Activated B cell treated with CpG ODN at 0.5 μM for 24 hours (primary cell): ENCODE measurements at places on chromosomes 1 and 21. TPM values are rescaled to one million over a fixed set of nuclear protein-coding genes. Genes with fewer than 3 reads are reported as not detected.

Gene TRIM58
- total RNA-seq: 0.39 and 0.49 TPM in 2 replicates

Gene PPFIA4
- total RNA-seq: 0.12 and 0.29 TPM in 2 replicates

Gene PIGM
- 4.5 and 5.3 TPM in 2 replicates for total RNA-seq

Gene SDF4
- total RNA-seq: 94.4 and 97.9 TPM in 2 replicates

Gene DNASE2B
- total RNA-seq: not detected in 2 replicates

Gene GABRD
- not detected in 2 replicates for total RNA-seq

- no peak overlapping the region for H3K27ac ChIP-seq
- no peak overlapping the region for H3K4me3 ChIP-seq
- peaks cover 4% of the 10 kb centered on the region for H3K27me3 ChIP-seq
- H3K4me1 ChIP-seq: no peaks in the 10 kb centered on the region
These were observed 35.2 kb upstream of the KCNJ15 start for GRCh38 chr21:38221594-38221993.

DNA sequence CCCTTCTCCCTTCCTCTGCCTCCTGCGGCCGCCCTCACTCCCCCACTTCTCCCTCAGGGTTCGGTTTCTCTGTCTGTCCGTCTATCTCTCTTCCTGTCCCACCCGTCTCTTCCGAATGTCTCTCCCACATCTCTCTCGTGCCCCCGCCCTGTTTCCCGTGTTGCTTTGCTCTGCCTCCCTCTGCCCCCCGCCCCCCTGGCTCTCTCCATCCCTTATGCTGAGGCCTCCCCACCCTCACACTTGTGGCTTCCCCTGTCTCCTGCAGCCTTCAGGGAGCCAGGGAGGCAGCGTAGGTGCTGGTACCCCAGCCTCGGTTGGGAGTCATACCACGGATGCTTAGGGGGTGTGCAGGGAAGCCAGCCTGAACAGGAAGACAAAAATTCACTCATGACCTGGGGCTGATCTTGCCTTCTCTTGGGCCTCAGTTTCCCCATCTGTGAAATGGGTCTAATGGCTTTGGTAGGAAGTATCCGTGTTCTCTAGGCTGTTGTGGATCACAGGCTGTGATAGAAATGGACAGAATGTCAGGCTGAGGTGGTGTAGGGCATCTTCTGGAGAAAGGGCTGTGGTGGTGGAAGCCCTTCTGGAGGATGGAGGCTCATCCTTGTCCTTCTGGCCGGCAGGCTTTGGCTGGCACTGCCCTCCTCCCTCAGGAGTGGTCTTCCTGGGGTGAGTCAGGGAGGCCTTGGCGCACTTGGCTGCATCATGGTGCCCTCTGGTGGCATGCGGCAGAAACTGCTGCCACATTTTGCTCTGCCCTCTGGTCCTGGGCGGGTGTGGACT lies 55.5 kb downstream of the FOXO6 start:
- H3K4me1 ChIP-seq: no peaks in the 10 kb centered on the region
- peaks cover 14% of the 10 kb centered on the region for H3K27me3 ChIP-seq
- no peak overlapping the region for H3K27ac ChIP-seq
- no peaks in the 10 kb centered on the region for H3K36me3 ChIP-seq

DNA sequence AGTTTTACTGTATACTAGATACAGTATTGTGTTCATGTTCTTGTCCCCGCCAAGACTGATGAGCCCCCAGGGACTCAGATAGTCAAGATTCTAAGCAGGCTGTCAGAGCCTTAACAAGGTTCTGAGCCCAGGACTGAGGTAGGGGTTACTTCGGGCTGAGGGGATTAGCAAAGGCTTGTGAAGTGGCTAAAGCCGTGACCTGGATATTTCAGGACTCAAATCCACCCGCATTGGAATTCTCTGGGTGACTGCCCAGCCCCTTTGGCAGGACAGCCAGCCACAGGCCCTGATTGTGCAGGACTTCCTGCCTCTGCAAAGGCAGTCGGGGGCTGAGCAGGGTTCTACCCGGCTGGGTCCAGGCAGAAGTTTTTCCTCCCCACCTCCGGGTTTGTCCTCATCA lies at the start of gene PLA2G5:
TSS of gene PLA2G5 (plus strand) at position 321 of the 400 bp plus-strand sequence. CDS start 14,637 bp downstream, outside the sequence.
- no peaks in the 10 kb centered on the region for H3K36me3 ChIP-seq
- no peak for DNase-seq
- H3K27ac ChIP-seq: no peak within 1 kb of the TSS
- peaks cover 2% of the 10 kb centered on the region for H3K27me3 ChIP-seq
- peaks cover 33% of the 10 kb centered on the region for H3K4me1 ChIP-seq
- H3K4me3 ChIP-seq: no peak within 1 kb of the TSS

DNA sequence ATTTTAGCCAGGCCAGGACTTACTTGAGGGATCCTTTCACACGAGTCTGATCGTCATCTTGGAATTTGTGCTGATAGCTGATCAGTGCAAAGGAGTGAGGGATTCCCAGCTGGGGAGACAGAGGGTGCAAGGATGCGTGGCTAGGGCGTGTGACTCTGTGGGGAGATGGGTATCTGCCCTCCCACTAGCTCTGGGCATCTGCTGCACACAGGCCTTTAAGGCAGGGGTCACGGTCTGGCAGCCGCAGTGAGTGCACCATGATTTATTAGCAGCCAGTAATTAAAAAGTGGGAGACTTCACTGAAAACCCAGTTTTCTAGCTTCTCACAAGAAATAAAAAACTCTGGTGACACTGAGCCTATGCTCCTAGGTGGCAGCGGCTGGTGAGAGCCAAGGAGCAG lies 20.4 kb downstream of the THAP3 start:
- H3K27ac ChIP-seq: no peak overlapping the region
- H3K4me1 ChIP-seq: peaks cover 2% of the 10 kb centered on the region
- no peak for DNase-seq
- H3K4me3 ChIP-seq: no peak overlapping the region

- H3K4me1 ChIP-seq: no peaks in the 10 kb centered on the region
- no peaks in the 10 kb centered on the region for H3K36me3 ChIP-seq
- H3K27me3 ChIP-seq: peaks cover 2% of the 10 kb centered on the region
- H3K27ac ChIP-seq: no peak overlapping the region
- no peak for DNase-seq
- no peak overlapping the region for H3K4me3 ChIP-seq
These were observed 15.7 kb upstream of the EDEM3 start for GRCh38 chr1:184770181-184770979.

- H3K27me3 ChIP-seq: no peaks in the 10 kb centered on the region
- H3K4me1 ChIP-seq: peaks cover 10% of the 10 kb centered on the region
- no peak overlapping the region for H3K4me3 ChIP-seq
- H3K36me3 ChIP-seq: peaks cover 35% of the 10 kb centered on the region
These were observed 27.7 kb upstream of the MAGOH start for GRCh38 chr1:53266038-53266437.

- H3K27ac ChIP-seq: no peak overlapping the region
- H3K4me1 ChIP-seq: no peaks in the 10 kb centered on the region
- no peak for DNase-seq
- no peaks in the 10 kb centered on the region for H3K36me3 ChIP-seq
- H3K4me3 ChIP-seq: no peak overlapping the region
- no peaks in the 10 kb centered on the region for H3K27me3 ChIP-seq
These were observed 14.4 kb downstream of the CLDN14 start for GRCh38 chr21:36465478-36465877.

DNA sequence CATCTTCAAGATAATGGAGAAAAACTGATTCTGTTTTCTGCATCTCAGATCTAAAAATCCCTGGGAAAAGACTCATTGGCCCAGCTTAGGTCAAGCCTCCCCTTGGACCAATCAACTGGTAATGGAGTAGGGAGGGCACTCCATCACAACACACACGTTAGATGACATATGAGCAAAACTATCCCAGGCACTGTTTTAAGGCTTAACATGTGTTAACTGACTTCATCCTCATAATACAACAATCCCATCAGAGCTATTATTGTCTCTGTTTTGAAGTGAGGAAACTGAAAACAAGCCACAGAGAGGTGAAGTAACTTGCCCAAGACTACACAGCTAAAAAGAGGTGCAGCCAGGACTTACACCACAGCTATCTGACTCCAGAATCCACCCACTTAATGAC lies 14.7 kb upstream of the CITED4 start:
- H3K4me1 ChIP-seq: peaks cover 4% of the 10 kb centered on the region
- H3K27me3 ChIP-seq: peaks cover 20% of the 10 kb centered on the region
- H3K36me3 ChIP-seq: no peaks in the 10 kb centered on the region
- H3K4me3 ChIP-seq: no peak overlapping the region
- no peak overlapping the region for H3K27ac ChIP-seq

- DNase-seq: no peak
- H3K36me3 ChIP-seq: no peaks in the 10 kb centered on the region
- no peak overlapping the region for H3K27ac ChIP-seq
- H3K4me3 ChIP-seq: no peak overlapping the region
- peaks cover 22% of the 10 kb centered on the region for H3K27me3 ChIP-seq
These were observed 17.7 kb upstream of the PLXNA2 start for GRCh38 chr1:208261874-208262273.

DNA sequence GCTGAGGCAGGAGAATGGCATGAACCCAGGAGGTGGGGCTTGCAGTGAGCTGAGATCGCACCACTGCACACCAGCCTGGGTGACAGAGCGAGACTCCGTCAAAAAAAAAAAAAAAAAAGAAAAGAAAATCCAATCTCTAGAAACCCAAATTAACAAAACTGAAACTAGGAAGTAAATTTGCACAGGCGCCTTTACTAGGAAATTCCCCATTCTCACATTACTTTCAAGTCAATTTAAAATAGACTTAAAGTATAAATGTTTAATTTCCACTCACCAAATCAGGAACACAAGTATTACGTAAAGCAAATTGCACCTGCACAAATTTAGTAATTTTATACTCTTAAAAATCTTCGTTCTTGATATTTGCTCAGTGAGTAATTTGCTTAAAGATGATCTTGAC lies 67.8 kb upstream of the BCAR3 start:
- H3K27ac ChIP-seq: peak overlapping the region; percentile 94
- DNase-seq: no peak
- H3K4me3 ChIP-seq: peak overlapping the region; percentile 76
- no peaks in the 10 kb centered on the region for H3K27me3 ChIP-seq
- peaks cover 64% of the 10 kb centered on the region for H3K4me1 ChIP-seq

DNA sequence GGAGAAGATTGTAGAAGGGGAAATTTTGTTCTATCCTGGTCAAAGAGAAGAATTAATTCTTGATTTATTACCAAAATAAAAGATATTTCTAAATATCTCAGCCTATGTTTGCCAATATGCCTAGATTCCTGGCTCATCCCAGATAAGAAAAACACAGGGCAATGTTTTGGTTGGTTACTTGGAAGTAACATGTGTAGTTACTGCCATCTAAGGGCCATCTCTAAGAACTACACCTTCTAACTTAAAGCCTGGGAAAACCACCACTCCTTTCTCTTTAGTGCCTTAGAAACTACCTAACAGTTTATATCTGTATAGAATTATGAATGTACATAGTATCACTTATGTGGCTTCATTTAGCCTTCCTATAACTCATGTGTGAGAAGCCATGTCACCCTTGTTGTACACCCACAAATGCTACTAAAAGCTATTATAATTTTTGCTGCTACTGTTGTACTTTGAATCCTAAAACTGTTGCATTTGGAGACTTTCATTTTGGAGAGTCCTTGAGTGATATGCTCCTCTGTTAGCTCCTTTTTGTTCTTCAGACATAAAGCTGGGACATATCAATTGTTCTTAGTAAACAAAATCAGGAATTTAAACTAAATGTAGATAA lies 4.5 kb downstream of the AIM2 start:
- H3K27me3 ChIP-seq: no peaks in the 10 kb centered on the region
- DNase-seq: no peak
- peaks cover 30% of the 10 kb centered on the region for H3K36me3 ChIP-seq
- peak overlapping the region; percentile 52 for H3K4me3 ChIP-seq

GRCh38 chr1:229310833-229311232 lies 32.0 kb downstream of the CCSAP start:
- no peaks in the 10 kb centered on the region for H3K27me3 ChIP-seq
- peaks cover 54% of the 10 kb centered on the region for H3K36me3 ChIP-seq
- H3K27ac ChIP-seq: no peak overlapping the region

GRCh38 chr1:20087668-20088067 lies 17.7 kb downstream of the PLA2G5 start:
- no peaks in the 10 kb centered on the region for H3K27me3 ChIP-seq
- H3K27ac ChIP-seq: no peak overlapping the region
- H3K36me3 ChIP-seq: no peaks in the 10 kb centered on the region
- H3K4me3 ChIP-seq: no peak overlapping the region

DNA sequence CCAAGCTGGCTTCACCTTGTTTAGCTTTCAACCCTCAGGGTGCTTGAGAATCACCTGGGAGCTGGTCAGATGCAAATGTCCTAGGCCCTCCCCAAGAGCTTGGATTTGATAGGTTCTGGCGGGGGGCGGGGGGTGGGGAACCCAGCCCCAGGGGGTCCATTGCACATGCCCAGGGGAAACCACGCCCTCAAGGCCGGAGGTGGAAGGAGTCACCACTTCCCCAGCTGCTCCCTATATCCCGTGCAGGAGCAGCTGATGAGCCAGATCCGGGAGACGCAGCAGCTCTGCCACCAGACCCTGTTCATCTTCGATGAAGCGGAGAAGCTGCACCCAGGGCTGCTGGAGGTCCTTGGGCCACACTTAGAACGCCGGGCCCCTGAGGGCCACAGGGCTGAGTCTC lies 5.8 kb downstream of the TOR3A start:
- H3K4me1 ChIP-seq: peaks cover 58% of the 10 kb centered on the region
- no peak for DNase-seq
- H3K4me3 ChIP-seq: no peak overlapping the region
- H3K27ac ChIP-seq: peak overlapping the region; percentile 46
- H3K27me3 ChIP-seq: no peaks in the 10 kb centered on the region

- no peak overlapping the region for H3K4me3 ChIP-seq
- no peak overlapping the region for H3K27ac ChIP-seq
- DNase-seq: no peak
- H3K36me3 ChIP-seq: no peaks in the 10 kb centered on the region
These were observed 2.0 kb downstream of the SERINC2 start for GRCh38 chr1:31414980-31415370.

GRCh38 chr1:18612073-18612472 lies 18.6 kb upstream of the PAX7 start:
- H3K27me3 ChIP-seq: peaks cover 5% of the 10 kb centered on the region
- H3K36me3 ChIP-seq: no peaks in the 10 kb centered on the region
- DNase-seq: no peak

DNA sequence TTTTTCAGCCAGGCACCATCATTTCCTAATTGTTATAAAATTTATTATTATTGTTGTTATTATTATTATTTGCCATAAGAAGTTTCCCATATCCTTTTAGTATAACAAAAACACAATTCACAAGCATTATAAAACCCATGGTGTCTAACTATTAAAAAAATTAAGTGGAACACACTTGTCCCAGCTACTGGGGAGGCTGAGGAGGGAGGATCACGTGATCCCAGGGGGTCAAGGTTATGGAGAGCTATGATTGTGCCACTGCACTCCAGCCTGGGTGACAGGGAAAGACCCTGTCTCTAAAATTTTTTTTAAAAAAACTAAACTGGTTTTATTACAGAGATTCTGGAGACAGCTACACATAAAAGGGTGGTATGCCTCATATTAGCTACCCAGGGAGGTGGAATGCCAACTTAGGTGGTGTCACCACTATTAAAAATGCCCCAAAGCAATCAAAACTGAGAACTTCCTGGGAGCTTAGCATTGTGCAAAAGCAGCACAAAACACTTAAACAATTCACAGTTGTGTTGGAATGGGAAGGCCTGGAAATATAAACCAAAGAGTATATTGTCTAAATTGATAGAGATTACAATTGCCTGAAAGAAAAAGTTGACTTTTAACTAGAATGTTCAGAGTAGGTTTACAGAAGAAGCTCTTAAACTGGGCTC lies 8.7 kb upstream of the RGS4 start:
- H3K36me3 ChIP-seq: no peaks in the 10 kb centered on the region
- H3K27ac ChIP-seq: no peak overlapping the region
- no peak overlapping the region for H3K4me3 ChIP-seq
- H3K4me1 ChIP-seq: no peaks in the 10 kb centered on the region
- peaks cover 2% of the 10 kb centered on the region for H3K27me3 ChIP-seq

GRCh38 chr21:14569868-14570267 lies 23.8 kb upstream of the SAMSN1 start:
- H3K4me1 ChIP-seq: peaks cover 32% of the 10 kb centered on the region
- H3K36me3 ChIP-seq: no peaks in the 10 kb centered on the region
- H3K27ac ChIP-seq: no peak overlapping the region

GRCh38 chr1:201146626-201147390 lies 7.5 kb downstream of the TMEM9 start:
- H3K36me3 ChIP-seq: peaks cover 75% of the 10 kb centered on the region
- DNase-seq: no peak
- H3K4me3 ChIP-seq: no peak overlapping the region
- H3K27me3 ChIP-seq: no peaks in the 10 kb centered on the region
- no peak overlapping the region for H3K27ac ChIP-seq
